SJSA1 (cell line): ENCODE measurements at places on chromosomes 2 and 18. TPM values are rescaled to one million over a fixed set of nuclear protein-coding genes. Genes with fewer than 3 reads are reported as not detected.

DNA sequence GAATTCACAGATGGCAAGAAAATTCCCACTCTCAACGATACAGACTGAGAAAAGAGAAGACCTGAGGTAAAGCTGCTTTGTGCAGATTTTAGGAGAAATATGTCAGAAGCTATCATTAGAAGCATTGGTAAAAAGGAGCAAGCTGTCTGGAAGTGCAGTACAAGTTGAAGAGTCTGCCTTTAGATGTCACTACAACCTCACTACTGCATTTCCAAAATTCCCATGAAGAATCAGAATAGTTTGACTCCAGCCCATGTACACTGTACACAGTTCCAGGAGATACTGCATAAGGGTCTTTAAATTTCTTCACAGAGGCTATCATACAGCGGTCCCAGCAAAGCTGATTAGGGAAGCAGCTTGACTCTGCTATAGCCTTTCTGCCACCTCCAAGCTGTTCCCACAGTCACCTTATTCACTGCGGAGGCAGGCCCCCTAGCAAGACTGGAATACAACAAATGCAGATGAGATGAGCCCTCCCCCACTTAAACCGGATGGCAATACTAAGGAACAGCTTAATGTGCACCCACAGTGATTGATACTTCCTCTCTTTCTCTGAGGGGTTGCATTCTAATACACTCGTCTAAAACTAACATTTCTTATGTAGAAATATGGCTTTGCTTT lies 527.4 kb downstream of the TMEM182 start:
- no peak for DNase-seq

DNA sequence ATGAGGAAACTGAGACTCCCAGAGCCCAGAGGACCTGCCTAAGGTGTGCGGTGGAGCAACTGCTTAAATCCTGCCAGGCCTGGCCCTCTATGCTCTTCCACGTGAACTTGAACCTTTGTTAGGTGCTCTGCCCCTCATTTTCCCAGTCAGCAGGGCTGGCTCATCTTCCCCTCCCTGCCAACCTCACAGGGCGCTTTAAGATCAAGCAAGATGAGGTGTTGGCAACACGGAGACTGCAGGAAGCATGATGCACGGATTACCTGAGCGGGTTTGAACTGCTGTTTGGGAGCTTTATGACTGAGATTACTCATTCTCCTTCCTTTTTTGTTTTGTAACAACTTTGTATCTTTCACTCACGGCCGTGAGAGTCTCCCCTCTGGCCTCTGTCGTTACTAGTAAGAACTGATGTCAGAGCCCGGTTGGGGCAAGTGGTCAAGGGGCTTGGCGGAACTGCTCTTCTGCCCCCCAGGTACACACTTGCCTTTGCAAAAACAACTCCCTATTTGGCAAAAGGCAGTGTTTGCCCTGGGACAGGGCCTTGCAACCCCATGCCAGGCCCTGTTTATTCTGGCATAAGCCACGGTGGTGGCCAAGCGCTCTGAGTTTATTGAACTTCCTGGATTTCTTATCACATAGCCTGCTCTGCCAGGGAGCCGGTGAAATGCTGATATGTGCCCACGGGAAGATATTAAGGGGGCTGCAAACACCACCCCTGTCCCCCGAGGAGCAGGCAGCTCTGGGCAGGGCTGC lies 127.8 kb downstream of the INHBB start:
- DNase-seq = no peak

- DNase-seq = no peak
These were observed 37.8 kb upstream of the SEC11C start for GRCh38 chr18:59101830-59102414.

GRCh38 chr2:218432676-218433365 lies 13.9 kb downstream of the VIL1 start:
- DNase-seq = no peak

GRCh38 chr2:197858607-197859140 lies 54.3 kb downstream of the PLCL1 start:
- DNase-seq = no peak

- DNase-seq = no peak
These were observed 50.6 kb upstream of the MAPRE2 start for GRCh38 chr18:34990597-34990996.

DNA sequence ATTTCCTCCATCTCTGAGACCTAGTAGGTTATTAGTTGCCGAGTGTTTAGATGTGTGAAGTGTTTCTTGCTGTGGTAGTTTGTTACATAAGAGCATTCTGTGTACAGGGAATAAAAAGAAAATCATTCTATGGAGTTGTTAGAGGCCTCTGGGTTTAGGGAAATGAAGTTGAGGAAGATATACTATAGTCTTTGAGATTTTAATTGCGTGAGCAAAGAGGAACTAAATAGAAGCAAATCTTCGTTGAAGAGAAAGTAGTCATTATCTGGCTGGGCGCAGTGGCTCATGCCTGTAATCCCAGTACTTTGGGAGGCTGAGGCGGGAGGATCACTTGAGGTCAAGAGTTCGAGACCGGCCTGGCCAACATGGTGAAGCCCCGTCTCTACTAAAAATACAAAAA lies 19.0 kb downstream of the USP39 start:
- DNase-seq = no peak

The HOXD13 gene
- 0.06 and 0.50 TPM in 2 replicates for total RNA-seq

The CXXC1 gene
- 26.0 and 31.3 TPM in 2 replicates for total RNA-seq

The LOXL3 gene
- 10.4 and 14.8 TPM in 2 replicates for total RNA-seq

The ADD2 gene
- total RNA-seq = not detected in 2 replicates
